ENCODE measurements at places on chromosomes 12 and 14.

DNA sequence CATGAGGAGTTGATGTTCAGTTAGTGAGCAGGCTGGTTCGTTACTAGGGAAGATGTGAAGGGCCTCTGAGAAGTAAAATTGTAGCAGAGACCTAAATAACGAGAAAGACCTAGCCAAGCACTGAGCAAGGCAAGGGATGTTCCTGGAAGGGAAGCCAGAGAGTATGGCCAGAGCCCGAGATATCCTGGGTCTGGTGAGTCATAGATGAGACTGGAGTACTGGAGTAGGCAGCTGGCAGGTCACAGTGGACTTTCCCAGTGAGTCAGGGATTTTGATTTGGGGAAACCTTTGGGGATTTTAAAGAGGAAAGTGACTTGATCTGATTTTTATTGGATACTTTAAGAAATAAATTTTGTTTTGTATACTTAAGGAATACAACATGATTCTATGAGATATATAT lies 369.0 kb downstream of the DIO2 start:
- no peak for DNase-seq

GRCh38 chr12:103455020-103455763 lies 40.6 kb downstream of the C12orf42 start:
- no peak for DNase-seq

- no peak for DNase-seq
These were observed 8.5 kb upstream of the STON2 start for GRCh38 chr14:81408595-81408994.

- DNase-seq, result no peak
These were observed 182.6 kb downstream of the ALG10 start for GRCh38 chr12:34204830-34205285.

GRCh38 chr14:22131749-22132476 lies 457.1 kb downstream of the DAD1 start:
- no peak for DNase-seq
